ENCODE measurements at places on chromosomes 4 and X. TPM values are rescaled to one million over a fixed set of nuclear protein-coding genes. Genes with fewer than 3 reads are reported as not detected.

Gene AADAT
- 4.7 TPM for total RNA-seq

Gene WDR19
- 8.0 TPM for total RNA-seq

Gene FRG2
- not detected for total RNA-seq

Gene MYOZ2
- total RNA-seq = not detected

Gene SYTL5
- total RNA-seq = 0.04 TPM

Gene NLGN3
- total RNA-seq = not detected

Gene HMGB2
- total RNA-seq = 131 TPM

Gene CACNA1F
- not detected for total RNA-seq
